ENCODE measurements at places on chromosomes 7 and 10.

DNA sequence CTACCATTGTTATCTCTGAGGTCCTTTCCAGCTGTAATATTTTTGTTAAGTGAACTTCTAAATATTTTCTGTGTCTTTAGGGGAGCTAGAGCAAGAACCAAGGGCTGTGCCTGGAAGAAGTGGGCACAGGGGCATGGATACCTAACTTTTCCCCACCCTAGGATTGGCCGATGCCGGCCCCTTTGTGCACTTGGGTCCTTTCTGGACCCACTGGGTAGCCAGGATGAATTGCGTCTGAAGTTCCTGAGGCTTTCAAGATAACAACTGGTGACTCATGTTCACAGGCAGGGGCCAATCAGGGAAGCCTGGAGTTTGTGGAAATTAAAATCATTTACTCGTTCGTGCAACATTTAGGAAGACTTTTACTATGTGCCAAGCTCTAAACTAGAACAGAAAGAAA, 758 bp downstream of the DPCD start:
- no peak for DNase-seq

GRCh38 chr10:3829156-3830050, 44.4 kb upstream of the KLF6 start:
- no peak for DNase-seq

DNA sequence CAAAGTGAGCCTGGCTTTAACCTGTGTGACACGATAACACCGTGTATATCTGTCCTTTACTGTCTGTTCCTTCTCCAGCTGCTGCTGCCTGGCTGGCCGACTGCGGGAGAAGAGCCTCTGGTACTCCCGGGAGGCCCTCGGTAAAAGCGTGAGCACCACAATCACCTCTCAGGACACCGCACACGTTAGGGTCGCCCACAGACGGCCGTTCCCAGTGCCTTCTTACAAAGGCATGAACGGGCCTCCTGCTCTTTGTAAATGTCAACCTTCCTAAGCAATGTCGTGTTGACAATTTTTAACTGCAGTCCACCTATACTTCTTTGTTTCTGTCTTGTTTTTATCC, 177.6 kb downstream of the DIP2C start:
- no peak for DNase-seq

- DNase-seq, result peak; percentile 44
These were observed 84.9 kb downstream of the CAMK1D start for GRCh38 chr10:12434277-12434676.

- no peak for DNase-seq
These were observed 242.2 kb upstream of the PPP2R2D start for GRCh38 chr10:131658476-131659110.

GRCh38 chr10:5978230-5978489, 817 bp upstream of the IL15RA start:
- DNase-seq, result peak; percentile 23

DNA sequence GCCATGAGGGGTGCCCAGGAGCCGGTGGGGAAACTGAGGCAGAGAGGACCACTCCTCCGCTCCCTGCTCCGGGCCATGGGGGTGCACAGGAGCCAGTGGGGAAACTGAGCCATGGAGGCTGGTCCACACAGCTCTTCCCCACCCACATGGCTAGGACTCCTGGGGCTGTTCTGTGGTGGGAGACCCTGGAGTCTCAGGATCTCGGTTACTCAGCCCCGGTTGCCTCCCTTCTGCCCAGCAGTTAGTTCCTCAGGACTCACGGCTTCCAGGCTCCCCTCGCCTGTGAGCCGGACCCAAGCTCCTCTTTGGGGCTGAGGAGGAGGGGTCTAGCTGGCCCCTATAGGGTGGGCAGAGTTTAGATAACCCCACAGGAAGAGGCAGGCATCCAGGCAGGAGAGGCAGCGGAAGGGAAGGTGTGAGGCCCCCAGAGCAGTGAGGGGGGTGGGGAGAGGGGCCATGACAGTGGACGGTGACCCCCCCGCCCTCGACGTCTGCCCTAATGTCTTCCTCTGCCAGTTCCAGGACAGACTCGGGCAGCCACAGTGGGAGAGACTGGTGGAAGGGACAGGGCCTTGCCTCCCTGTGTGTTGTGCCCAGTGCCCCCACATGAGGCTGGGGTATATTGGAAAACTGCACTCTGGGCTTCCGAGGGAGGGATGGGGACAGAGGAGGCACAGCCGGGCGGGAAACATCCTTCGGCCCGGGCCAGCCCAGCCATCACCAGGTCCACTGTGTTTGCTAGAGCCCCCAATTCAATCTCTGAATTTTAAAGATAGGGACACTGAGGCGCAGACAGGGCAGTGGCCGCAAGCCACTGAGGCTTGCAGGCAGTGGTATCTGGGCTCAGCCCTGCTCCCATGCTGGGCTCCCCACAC, 4.3 kb downstream of the ELFN1 start:
- no peak for DNase-seq

- DNase-seq, result no peak
These were observed 8.8 kb upstream of the CHST12 start for GRCh38 chr7:2394566-2395082.

- DNase-seq, result no peak
These were observed 296.0 kb upstream of the KIAA1217 start for GRCh38 chr10:23912884-23913404.

Data from NCI-H1417 (cell line).